ENCODE measurements at places on chromosomes 5 and 9. TPM values are rescaled to one million over a fixed set of nuclear protein-coding genes. Genes with fewer than 3 reads are reported as not detected.

GRCh38 chr5:32201122-32201753, 27.1 kb upstream of the GOLPH3 start:
- no peak for DNase-seq

GRCh38 chr5:102481054-102481715, 17.6 kb downstream of the SLCO6A1 start:
- DNase-seq, result no peak

GRCh38 chr9:110748251-110748893, 79.8 kb downstream of the MUSK start:
- no peak for DNase-seq

MOCS2 gene
- 34.0 TPM for total RNA-seq

DNA sequence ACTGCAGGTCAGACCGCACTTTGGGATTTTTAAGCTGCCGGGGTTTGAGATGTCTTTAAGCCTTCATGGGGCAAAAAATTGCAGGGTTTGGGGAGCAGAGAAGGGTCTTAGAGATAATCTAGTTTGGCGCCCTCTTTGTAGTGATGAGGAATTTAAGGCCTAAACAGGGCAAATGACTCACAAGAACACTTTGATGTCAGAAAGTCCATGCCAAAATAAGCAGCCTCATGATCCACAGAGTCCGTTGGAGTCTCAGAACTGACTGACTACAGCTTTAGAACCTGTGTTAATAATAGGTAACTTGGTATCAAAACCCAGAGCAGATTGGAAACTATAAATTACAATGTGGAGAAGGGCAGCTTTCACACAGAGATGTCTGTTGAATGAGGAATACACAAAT, 35.9 kb upstream of the PTGS1 start:
- DNase-seq, result no peak

KLHL3 gene
- not detected for total RNA-seq

DNA sequence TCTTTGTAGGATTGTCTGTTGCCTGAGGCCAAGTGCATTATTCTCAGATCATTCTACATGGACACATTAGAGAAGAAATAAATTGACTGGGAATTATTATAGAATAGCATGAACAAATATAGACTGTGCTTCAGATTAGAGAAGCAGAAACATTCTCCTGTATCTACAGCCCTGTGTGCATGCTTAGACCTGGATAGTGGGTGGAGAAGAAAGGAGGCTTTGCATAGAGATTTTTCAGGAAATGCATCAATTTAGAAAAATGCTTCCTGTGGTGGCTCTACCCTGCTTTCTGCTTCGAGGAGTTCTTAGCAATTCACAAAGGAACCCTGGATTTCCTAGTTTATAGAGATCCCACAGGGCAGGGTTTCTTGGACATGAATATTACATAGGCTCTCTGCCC, 66.7 kb downstream of the IRX1 start:
- no peak for DNase-seq

FRRS1L gene
- total RNA-seq, result not detected

MYO10 gene
- total RNA-seq, result 34.9 TPM

- DNase-seq, result no peak
Observed at GRCh38 chr5:107948377-107948776, 277.6 kb upstream of the EFNA5 start.

WHRN gene
- 12.8 TPM for total RNA-seq

DNA sequence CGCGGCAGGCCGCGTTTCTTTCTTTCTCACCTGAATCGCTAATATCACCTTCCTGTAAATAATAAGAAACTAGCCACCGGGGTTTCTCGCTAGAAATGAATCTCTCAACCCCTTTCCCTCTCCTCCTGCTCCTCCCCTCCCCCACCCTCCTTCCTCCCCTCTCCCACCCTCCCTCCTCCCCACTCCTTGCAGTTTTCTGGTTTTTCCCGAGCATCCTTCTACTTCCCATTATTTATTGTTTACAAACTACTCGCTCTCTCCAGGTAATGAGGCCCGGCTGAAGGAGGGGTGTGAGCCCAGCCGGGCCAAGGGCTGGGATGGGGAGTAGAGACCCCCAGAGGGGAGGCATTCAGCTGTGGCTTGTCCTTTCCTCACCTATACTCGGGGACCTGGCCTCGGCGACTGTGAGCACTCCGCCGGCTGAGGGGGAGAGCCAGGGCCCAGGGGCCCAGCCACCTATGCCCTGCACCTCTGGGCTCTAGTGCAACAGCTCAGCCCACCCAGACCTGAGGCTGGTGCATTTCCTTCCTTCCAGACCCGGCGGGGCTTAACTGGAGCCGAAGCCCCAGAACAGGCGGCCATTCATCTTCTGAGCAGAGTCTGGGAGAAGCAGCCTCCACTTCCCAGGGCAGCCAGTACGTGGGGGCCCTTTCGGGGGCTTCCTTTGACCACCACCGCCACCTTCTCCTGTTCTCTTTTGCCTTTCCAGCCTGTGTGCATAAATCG, 2.1 kb upstream of the IRX4 start:
- no peak for DNase-seq

Data from HCT116 (cell line).